ENCODE measurements at places on chromosomes 2 and 18.

- DNase-seq = no peak
Measured at GRCh38 chr2:49037197-49037596, 117.1 kb downstream of the FSHR start.

- DNase-seq = no peak
Measured at GRCh38 chr2:167860082-167860481, 387.3 kb downstream of the STK39 start.

GRCh38 chr2:199130501-199130900 lies 327.2 kb downstream of the SATB2 start:
- DNase-seq = no peak

DNA sequence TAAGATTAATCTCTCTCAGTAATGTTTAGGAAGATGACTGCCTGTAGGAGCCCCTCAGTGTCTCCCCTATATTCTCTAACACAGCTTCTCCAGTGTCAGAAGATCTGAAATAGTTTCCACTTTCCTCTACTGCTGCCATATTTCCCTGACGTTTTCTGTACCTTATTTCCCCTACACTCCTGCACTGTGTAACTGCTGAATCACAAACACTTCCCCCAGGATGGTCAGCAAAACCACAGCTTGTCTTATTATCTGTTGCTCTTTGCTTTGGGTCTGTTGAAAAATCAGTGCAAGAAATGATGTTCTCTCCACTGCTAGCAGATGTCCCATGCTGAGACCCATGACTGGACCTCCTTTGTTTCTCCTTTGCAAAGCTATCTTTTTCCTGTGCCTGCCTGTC lies 441.7 kb downstream of the EPHA4 start:
- no peak for DNase-seq

DNA sequence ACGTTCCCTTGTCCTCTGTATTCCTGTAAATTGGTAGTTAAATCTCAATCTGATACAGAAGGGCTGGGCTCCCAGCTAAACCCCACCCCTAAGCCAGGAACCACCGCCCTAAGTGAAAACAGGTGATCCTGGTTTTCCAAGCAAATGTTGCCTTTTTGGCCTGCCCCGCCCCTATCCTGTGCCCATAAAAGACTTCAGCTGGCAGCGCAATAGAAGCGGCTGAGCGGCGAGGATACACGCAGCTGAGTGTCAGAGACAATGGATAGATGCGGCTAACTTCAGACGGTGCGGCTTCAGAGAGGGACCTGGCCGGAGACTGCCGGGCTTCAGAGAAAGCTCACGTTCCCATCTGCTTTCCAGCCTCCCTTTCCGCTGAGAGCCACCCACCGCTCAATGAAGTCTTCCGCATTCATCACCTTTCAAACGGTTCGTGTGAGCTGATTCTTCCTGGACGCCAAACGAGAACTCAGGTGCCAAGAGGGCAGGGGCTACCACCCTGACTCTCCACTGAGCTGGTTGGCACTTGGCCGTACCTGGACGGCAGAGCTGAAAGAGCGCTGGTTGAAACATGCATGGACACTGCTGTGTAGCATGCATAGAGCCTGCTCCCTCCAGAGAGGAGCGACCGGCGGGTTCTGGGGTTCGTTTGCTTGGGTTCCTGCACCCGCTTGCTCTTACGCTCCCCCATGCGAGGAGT lies 49.5 kb upstream of the POLE4 start:
- DNase-seq = no peak
